ENCODE measurements at places on chromosomes 7 and 10.
A peak's percentile ranks its signal among the peaks of the same experiment; 100 is the strongest.

GRCh38 chr7:138248609-138249008 is 172.3 kb downstream of the AKR1D1 start:
- DNase-seq = no peak

DNA sequence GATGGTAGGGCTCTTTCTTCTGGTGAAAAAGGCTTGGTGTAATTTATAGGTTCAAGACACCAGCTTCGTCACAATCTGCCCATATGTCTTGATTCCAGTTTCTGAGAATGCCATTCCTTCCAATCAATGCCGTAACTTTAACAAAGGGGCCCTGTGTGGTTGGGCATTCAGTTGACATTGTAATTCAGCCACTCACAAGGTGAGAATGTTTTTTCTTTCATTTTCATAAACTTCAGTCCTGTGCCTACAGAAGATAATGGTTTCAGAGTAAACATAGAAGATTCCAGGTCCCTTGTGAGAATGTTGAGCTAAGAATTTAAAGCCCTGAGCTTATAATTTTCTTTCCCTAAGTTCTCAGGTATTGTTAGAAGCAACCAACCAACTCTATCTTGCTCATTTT is 67.3 kb upstream of the AASS start:
- DNase-seq = no peak

DNA sequence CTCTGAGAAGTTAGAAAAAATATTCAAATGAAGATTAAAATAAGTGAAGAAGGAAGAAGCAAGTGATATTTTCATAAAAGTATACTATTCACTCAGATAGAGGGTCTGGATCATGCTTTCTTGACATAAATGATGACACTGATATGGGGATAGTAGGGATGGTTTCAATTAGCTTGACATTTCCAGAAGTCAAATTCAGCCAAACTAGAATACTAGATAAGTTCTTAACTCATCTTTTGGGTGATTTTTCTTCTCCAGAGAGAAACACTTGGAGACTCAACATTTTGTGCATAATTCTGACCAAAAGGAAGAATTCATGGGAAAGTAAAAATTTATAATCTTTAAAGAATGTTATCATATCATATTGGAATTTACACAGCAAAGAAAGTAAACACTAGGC is 152.0 kb upstream of the LRGUK start:
- no peak for DNase-seq

DNA sequence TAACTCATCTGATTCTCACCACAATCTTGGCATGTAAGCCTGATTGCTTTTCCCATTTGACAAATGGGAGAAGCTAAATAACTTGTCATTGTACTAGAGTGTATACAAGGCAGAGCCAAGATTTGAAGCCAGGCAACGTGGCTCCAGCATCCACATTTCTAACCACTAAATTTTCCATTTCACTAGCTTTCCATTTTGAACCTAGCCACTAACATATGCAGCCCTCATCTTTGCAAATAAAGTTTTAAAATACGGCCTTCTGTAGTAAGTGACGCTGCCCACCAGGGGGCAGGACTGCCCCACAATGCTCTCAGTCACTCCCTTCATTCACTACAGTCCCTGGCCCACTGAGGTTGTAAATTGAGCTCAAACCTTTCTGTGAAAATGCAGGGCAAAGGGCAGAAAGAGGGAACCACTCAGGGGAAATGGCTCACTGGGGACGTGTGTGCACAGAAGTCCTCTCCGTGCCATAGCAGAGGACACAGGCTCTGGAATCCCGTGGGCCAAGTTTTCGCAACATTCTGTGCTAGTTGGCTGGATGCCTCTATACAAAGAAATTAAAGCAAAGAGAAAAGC is 315.7 kb downstream of the TNS3 start:
- no peak for DNase-seq

DNA sequence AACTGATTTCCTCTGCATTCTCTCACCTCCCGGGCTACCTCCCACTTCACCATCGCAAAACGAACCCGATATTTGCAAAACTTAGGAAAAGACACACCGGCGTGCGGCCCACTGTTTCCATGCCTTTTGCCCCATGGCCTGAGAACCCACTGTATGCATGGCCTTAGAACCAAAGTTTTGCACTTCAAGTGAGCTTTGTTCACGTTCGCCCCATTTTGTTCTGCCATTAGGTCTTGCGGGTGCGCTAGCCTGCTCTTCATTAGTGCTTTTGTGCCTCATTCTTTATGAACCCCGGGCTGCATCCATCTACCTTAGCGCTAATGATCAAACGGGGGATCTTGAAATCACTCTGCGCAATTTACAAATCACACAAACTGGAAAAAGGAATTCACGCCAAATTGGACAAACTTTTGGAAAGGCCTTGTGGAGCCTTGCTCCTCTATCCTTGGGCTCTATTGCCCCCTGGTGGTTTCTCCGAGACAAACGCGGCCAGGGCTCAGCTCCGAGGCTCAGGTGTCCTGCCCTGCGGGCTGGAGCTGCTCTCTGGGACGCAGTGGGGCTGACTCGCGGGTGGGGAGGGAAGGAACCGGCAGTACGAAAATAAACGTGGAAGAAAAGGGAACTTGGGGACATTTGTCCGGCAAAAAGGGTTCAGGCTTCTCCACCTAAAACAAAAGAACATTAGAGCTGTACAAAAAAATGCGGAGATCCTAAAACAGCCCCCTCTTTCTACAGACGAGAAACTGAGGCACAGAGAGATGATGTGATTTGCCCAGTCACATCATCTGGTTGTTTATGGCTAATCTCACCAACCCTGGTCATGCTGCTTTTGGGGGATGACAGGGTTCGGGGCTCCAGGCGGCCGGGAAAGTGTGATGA is 300.4 kb upstream of the NFE2L3 start:
- no peak for DNase-seq

DNA sequence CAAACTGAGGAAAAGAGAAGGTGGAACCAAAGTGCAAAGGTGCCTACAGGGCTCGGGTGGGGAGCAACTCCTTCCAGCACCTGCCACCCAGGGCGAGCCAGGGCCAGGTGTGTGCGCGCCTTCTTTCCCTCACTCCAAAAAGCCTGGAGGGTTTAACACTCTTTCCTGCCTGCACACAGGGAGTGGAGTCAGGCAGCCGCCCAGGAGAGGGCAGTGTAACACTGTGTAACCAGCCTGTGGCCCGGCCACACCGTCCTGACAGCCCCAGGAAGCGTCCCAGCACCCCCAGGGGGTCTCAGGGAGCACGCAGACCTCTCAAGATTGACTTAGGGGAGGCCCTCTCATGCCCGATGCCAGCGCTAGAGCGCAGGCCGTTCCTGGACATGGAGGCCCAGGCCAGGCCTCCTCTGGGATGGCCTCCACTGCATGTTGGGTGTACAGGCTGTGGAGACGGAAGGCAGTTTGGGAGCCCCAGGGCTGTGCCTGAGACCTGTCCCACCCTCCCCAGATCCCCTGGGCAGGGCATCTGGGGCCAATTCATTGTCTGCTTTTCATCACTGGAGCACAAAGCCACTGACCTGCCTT is 13.4 kb downstream of the BRI3 start:
- DNase-seq = no peak

- peak; percentile 31 for DNase-seq
Observed at GRCh38 chr10:22651276-22651980, 63.0 kb downstream of the PIP4K2A start.

DNA sequence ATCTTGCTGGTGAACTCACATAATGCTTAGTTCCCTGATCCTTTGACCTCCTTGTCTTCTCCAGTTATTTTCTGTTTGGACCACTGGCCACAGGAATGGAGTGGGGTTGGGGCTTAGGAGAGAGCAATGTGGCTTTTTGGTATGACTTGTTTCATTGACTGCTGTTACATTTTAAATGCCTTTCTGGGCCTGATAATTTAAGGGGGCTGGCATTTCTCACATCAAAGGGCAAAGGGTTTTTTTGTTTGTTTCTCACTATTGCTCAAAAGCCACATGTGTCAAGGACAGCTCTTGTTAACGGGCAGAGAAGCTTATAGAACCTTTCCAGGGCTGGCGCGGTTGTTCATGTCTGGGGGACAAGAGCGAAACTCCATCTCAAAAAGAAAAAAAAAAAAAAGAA is 161.2 kb upstream of the TNRC18 start:
- no peak for DNase-seq

GRCh38 chr10:127860592-127860991 is 32.1 kb downstream of the CLRN3 start:
- DNase-seq = no peak

GRCh38 chr10:86361156-86362128 is 5.2 kb downstream of the GRID1 start:
- no peak for DNase-seq

DNA sequence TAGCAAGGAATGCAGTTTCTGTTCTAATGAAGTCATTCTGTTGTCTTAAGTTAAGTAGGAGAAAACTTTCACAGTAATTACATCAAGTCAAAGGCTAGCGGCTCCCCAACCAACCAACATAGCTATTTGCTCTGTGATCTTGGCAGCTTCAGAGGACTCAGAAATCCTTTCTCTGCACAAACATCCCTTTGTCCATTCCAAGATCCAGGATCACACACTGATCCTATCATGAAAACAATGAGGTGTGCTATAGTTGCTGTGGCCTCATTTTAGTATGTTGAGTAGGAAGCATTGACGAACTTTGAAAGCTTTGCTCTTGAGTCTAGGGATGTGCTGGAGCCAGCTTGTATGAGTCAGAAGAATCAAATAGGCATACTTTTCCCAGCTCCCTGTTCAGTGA is 218.2 kb upstream of the PRSS58 start:
- no peak for DNase-seq

GRCh38 chr7:1749864-1750466 is 79.9 kb downstream of the ELFN1 start:
- no peak for DNase-seq

DNA sequence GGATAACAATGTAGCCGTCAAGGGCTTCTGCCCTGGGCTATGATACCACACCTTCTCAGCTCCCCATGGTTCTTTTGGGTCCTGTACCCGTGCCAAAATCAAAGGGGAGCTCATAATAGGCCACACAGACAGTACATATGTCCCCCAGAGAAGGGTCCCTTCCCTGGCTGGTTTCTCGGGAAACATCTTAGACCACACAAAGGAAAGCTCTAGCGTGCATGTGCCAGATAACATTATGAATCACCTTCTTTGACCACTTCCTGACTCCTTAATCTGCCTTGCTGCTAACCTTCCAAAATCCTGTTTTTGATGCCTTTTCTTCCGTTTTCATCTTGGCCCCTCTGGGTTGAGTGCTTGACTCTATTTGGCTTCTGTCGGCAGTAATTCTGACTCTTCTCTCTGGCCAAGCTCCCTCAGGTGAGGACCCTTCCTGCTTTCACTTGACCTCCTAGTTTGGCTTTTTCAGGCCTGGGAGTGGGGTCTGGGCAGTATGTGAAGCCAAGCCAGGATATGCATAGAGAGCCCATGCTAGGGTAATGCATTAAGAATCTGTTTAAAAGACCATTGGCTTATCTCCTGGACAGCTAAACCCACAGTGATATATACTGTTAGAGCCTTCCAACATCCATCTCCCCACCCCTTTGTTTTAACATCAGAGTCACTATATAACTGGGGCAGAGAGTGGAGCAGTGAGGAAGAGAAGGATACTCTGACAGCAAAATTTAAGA is 84.8 kb downstream of the ANLN start:
- DNase-seq = no peak

Measured in activated CD8-positive, alpha-beta memory T cell treated with anti-CD3 and anti-CD28 coated beads for 4 hours (primary cell).